ENCODE measurements at places on chromosomes 12 and 14.

- H3K4me1 ChIP-seq: no peaks in the 10 kb centered on the region
- H3K36me3 ChIP-seq: no peaks in the 10 kb centered on the region
- DNase-seq: no peak
- H3K27ac ChIP-seq: no peak overlapping the region
- no peaks in the 10 kb centered on the region for H3K27me3 ChIP-seq
- H3K4me3 ChIP-seq: no peak overlapping the region
These were observed 122.5 kb upstream of the MAX start for GRCh38 chr14:65224799-65225198.

- no peak overlapping the region for H3K4me3 ChIP-seq
- no peaks in the 10 kb centered on the region for H3K36me3 ChIP-seq
- H3K27me3 ChIP-seq: no peaks in the 10 kb centered on the region
- DNase-seq: peak; percentile 72
- peaks cover 19% of the 10 kb centered on the region for H3K4me1 ChIP-seq
These were observed 33.7 kb downstream of the CPM start for GRCh38 chr12:68899251-68899771.

- DNase-seq: no peak
- H3K27me3 ChIP-seq: no peaks in the 10 kb centered on the region
- no peak overlapping the region for H3K27ac ChIP-seq
- no peaks in the 10 kb centered on the region for H3K36me3 ChIP-seq
- H3K4me3 ChIP-seq: no peak overlapping the region
These were observed 67.0 kb upstream of the MAX start for GRCh38 chr14:65169351-65169750.

GRCh38 chr14:40216976-40217375, 784.7 kb upstream of the FBXO33 start:
- H3K27me3 ChIP-seq: no peaks in the 10 kb centered on the region
- no peak overlapping the region for H3K4me3 ChIP-seq
- no peaks in the 10 kb centered on the region for H3K4me1 ChIP-seq

Data from adrenal gland (tissue), 19 donors.